Effector CD4-positive, alpha-beta T cell (primary cell): ENCODE measurements at places on chromosomes 6 and 20.

DNA sequence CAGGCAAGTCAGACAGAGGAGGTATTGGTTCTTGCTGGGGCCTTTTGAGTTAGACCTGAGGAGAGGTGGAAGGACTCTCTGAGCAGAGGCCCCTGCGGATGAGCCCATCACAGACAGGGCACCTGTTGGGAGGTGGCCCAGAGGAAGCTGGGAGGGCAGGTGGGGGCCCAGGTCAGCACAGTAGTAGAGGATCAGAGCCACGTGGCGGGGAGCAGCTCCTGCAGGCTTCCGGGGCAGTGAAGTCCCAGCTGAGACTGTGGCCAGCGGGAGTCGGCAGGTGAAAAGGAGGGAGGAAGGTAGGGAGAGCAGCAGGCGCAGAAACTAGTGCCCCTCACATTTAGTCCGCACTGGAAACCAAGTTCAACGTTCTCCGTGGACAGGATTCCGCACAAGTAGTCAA, 61.8 kb downstream of the RSPH3 start:
- no peak for DNase-seq

DNA sequence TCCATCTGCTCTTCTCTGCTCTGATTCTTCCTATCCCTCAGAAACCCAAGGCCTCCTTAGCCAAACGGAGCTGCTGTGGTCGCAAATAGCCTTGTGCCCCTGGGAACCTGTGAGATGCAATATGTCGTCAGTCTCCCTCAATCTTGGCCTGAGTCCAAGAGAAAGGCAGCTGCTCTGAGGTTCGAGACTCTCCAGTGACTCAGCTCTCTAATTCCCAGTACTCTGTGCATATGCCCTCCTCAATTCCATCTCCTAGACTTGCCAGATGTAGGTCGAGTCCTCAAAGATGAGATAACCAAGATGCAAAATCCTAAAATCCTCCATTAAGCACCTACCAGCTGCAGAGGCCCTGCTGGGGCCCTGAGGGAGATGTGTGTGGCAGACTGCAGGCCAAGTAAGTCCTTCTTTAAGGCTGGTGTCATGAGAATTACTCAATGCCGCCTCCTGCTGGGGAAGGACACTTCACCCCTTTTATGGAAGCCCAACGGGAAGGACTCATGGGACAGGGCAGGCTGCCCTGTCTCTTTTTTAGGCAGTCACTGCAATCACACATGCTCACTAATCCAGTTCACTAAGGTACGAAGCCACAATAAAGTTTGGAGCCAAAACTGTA, 28.5 kb downstream of the C6orf15 start:
- no peak for DNase-seq

DNA sequence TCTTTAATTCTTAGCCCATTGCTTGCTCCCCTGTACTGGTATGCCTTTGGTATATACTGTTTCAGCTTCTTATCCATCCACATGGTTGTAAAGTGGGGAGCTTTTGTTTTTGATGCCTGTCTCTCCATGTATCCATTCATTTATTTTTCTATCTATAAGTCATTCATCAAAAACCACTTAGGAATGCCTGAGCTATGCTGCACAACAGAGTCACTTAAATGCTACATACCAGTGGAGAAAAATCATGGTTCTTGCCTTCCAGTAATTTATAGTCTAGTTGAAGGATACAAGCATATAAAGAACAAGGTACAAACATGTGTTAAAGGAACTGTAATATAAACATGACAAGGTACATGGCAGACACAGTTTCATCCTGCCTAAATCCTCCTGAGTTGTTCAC, 347.3 kb downstream of the NRN1 start:
- no peak for DNase-seq

- no peak for DNase-seq
Measured at GRCh38 chr6:139572001-139572400, 197.6 kb upstream of the CITED2 start.

- DNase-seq, result no peak
Measured at GRCh38 chr20:59455402-59456341, 148.7 kb upstream of the PHACTR3 start.

- DNase-seq, result no peak
Measured at GRCh38 chr6:11462742-11463397, 74.7 kb upstream of the TMEM170B start.

DNA sequence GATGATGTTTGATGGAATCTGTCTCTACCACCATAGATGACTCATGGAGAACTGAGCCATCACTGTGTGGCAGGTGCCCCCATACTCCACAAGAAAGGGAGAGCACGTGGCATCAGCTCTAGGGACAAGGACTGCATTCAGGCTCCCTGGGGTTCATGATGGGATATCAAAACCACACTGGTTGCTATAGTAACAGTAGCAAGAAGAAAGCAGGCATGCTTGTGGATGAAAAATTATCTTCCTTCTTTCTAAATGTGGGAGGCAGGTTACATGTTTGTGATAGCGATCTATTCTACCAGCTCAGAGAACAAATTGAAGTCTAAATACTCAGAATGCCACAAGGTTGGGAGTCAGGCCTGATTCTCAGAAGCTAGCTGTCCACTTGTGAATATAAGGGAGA, 224.2 kb downstream of the ARHGAP18 start:
- no peak for DNase-seq

DNA sequence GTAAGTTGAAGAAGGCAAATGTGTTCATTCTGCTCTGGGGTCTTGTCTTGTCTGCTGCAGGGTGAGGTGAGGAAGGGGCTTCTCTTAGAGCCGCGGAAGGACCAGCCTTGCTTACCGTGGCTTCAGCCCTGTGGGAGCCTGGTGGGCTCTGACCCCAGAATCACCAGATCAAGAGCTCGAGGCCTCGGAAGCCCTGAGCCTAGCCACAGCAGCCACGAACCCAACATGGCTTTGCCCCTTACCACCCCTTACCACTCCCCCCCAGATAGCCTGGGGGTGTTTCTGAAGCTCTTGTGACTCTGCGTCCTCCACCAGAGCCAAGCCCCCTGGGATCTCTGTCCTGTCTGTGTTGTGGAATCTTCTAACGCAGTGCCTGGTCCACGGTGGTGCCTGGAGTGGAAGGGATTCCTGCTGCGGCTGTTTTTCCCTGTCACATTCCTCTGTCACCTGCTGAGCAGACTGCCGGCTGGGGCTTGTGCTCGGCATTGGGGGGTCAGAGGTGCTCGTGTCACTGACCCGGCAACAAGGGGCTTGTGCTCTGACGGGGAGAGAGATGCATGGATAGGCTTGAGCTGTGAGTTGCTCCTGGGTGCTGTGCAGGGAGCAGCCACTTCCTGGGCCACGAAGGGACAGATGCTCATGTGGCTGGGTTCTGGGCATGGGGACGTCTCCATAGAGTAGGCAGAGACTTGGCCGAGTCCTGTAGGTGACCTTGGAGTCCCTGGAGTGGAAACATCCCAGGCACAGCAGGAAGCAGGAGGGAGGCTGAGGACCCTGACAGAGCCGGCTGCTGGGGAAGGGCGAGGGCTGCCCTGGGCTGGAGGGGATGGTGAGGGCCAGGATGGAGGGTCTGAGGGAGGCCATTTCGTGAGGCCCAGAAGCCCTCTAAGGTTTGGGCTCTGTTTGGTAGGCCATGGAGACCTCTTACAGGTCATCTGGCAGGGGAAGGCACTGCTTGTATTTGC, 316.0 kb downstream of the QKI start:
- DNase-seq, result no peak
